Sigmoid colon (tissue), 7 donors: ENCODE measurements at places on chromosomes 7 and 10.

- DNase-seq, result no peak
Observed at GRCh38 chr7:5519515-5519928, 95.9 kb upstream of the TNRC18 start.

DNA sequence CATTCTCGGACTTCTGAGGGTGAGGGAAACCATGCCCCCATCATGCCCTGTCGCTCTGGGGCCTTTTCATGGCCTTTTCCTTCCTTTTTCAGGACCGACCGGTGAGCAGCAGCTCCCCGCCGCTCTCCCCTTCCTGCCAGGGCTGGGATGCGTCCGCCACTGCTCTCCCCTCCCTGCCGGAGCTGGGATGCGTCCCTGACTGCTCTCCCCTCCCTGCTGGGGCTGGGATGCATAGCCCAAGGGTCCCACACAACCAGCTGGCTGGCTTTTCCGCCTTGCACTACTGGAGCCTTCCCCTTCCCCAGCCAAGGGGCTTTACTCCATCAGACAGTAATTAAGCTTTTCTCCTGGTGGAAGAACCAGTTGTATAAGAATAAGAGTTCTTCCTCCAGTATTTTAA is 129.7 kb upstream of the COBL start:
- no peak for DNase-seq

GRCh38 chr7:40213291-40213690 is 78.5 kb downstream of the SUGCT start:
- no peak for DNase-seq

DNA sequence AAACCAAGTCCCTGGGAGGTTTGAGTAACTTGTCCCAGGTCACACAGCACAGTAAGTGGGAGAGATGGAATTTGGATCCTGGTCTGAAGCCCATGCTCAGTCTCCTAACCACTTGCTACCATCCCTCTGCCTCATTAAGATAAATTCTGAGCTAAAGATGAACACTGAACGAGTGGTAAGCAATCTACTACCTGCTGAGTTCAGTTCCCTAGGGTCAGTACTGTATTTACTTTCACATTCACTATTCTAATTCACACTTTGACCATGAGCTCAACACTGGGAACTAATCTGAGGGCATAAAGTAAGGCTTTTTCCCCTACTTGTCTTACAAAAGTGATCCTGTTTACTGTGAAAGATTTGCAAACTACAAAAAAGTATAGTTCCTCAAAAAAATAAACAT is 2.4 kb downstream of the UROS start:
- DNase-seq, result no peak

GRCh38 chr10:132397671-132398565 is 918 bp downstream of the PWWP2B start:
- DNase-seq, result peak; percentile 81

DNA sequence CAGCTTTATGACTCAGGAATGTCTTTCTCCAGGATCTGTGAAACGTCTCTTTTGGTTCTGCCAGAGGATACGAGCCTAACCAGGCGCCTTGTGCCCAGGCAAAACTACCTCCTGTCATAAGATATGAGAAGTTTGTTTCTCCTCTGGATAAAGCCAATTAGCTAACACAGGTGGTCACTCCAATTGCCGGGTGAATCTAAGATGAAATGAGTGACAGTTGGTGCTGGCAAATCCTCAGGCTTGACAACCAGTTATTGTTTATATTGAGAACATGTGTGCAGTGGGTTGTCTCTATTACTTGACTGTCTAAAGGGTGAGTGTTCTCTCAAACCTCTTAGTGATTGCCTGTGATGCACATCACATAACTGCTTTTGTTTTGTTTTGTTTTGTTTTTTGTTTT is 449.1 kb downstream of the XPNPEP1 start:
- no peak for DNase-seq

GRCh38 chr7:32263611-32264010 is 193.4 kb upstream of the PDE1C start:
- no peak for DNase-seq

DNA sequence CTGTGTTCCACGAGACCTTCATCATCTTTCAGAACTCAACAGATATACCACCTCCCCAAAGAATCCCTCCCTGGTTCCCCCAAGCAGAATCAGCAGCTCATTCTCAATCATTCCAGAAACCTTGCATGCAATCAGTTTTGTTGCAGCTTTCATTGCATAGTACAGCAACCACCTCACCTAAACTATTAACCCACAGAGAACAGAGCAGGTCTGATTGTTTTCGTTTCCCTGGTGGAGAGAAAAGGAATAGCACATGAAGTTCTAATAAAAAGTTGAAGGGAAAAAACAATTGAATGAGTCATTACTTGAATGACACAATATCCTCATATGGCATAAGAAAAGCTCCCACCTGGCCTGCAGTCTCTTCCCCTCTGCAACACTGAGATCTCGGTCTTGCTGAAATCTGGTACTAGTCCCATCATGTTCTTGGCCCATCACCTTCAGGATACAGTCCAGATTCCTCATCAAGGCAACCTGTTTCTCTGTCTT is 147.1 kb upstream of the GDF10 start:
- DNase-seq, result no peak

GRCh38 chr7:26662646-26663045 is 201.7 kb downstream of the SKAP2 start:
- no peak for DNase-seq

- DNase-seq, result no peak
Observed at GRCh38 chr10:62894156-62894555, 78.0 kb upstream of the EGR2 start.

DNA sequence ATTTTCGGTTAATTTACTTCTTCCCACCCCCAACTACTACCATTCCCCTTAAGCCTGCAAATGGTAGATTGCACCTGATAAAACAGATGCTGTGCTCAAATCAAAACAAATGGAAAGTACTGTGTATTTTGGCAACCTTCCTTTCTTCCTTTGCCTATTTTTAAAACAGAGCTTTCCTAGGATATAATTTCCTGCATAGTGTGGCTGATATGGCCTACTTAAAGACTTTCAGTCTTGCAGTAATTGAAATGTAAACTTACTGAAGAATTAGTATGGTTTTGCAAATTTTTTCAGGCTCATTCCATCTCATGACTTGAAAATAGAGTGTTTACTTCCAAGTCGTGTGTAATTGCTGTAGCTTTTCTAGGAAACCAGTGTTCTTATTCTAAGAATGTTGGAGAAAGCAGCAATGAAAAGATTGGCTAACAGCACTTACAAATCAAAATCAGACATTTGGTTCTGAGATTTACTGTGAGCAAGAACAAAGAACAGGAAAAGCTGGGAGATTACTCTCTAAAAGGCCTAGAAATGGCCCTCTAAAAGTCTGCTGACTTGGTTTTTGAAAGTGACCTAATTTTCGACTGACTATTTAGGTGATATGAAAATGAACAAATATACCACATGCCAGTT is 52.0 kb downstream of the REEP3 start:
- DNase-seq, result no peak
